ENCODE measurements at places on chromosomes 11 and 22.

- no peak for DNase-seq
Measured at GRCh38 chr22:44603767-44604166, 98.2 kb upstream of the PRR5 start.

DNA sequence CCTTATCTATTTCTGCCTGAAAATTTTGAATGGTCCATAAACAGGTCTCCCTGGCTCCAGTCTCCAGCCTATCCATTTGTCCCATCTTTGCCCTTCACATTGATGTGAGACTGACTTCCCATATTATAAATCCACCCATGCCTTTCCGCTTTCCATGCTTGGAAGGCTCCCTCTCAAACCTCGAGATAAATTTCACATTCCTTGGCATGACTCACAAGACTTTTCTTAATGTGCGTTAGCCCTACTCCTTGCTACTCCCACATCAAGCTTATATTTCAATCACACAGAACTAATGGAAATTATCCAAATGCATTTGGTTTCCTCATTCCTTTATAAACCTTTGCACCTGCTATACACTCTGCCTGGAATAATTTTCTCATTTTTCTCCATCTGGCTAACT, 163.7 kb upstream of the NTM start:
- DNase-seq: no peak

DNA sequence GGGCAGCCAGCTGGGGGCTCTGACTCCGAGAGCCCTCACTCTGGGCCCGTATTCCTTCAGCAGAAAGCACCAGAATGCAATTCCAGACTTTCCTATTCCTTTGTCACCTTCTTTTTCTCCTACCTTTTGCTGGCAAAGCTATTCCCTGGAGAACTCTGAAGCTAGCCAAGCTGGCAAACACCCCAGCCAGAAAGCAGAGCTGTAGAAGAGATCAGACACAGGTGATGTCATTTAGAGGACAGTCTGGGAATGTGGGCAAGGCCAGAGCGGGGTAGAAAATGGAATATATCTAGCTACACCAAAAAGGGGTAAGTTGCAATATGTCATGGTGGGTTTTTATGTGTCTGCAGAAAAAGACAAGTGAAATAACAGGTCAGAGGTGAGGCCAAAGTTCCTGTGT, 205.1 kb downstream of the NXPE2 start:
- DNase-seq: no peak

GRCh38 chr22:44071781-44072326, 47.8 kb downstream of the PARVB start:
- DNase-seq: no peak

DNA sequence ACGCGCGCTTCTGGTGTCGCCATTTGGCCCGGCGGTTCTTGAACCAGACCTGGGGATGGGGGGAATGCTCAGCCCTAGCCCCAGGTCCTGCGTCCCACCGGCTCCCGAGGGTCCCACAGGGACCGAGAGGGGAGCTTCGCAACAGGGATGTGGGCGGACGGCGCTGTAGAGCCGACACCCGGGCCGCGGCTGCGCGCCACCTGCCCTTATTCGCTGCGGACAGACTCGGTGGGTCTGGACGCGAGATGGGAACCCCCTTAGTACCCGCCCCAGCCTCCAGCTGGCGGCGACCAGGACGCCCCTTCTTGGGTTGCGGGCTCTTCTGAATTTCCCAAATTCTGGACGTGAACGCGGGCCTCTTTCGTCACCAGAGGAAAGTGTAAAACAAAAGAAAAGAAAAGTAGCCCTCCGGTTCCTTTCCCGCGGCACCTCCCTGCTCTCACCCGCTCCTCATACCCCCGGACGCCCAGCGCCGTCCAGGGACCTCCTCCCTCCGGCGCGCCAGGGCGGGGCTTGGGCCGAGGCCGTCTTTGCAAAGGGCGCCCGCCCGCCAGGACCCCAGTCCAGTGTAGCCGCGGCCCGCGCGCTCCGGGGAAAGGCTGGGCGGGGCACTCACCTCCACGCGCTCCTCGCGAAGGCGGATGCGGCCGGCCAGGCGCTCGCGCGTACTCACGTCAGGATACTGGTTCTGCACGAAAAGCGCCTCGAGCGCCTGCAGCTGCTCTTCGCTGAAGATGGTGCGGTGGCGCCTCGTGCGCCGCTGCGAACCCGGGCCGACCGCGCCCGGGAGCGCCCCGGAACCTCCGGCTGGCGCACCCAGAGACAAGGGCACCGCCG, 827 bp downstream of the GSC2 start:
- no peak for DNase-seq

DNA sequence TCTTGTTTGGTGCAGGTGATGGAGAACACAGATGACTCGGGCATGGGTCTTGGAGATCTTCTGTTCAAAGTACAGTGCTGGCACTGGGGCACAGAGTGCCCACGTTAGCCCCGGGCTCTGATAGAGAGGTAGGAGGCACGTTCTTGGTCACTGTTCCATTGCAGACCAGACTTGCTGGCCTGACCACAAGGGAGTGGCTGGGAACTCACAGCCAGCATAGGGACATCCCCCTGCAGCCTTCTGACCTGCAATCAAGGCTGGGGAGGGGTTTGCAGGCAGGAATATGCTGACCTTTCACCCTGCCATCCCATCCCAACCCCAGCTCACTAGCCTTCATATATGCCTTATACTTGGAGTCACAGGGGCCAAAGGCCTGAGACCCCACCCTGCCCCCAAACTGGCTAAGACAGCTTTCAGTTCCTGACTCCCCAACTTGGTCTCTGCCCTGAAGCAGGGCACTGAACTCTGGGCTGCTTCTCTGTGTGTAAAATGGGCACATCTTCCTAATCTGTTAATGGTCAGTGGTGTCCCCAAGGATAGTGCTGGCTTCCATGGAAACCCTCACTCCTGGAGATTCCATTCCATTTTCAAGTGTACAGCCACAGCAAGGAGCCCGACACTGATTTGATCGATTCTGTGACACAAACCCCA, 4.6 kb downstream of the MRPL49 start:
- DNase-seq: no peak

DNA sequence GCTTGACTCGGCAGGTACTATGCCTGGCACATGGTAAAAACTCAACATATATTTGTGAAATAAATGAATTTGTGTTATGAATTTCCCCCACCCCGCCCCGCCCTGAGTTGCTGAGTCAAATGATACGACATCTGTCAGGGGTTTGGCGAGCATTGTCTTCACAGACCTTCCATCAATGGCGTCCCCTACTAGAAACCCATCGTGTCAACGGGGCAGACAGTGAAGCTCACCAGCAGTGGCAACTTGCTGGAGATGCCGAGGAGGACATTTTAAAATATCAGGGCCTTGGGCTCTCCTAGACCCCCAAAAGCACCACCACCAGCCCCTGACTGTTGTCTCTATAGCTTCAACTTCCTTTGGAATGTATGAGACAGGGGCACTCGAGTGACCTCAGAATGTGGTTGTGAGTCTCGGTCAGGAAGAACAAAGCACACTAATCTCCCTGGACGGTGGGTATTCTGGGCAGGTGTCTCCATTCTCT, 761 bp upstream of the NXF1 start:
- DNase-seq: no peak

- DNase-seq: no peak
Measured at GRCh38 chr11:2109541-2110019, 29.6 kb downstream of the IGF2 start.

GRCh38 chr22:26428515-26429457, at the start of gene ASPHD2:
Gene ASPHD2 (plus strand): TSS chr22:26429260. CDS start chr22:26433616, 4,356 bp downstream.
- DNase-seq: peak; percentile 62

- DNase-seq: no peak
Measured at GRCh38 chr11:75560644-75561043, 1.4 kb upstream of the SERPINH1 start.

DNA sequence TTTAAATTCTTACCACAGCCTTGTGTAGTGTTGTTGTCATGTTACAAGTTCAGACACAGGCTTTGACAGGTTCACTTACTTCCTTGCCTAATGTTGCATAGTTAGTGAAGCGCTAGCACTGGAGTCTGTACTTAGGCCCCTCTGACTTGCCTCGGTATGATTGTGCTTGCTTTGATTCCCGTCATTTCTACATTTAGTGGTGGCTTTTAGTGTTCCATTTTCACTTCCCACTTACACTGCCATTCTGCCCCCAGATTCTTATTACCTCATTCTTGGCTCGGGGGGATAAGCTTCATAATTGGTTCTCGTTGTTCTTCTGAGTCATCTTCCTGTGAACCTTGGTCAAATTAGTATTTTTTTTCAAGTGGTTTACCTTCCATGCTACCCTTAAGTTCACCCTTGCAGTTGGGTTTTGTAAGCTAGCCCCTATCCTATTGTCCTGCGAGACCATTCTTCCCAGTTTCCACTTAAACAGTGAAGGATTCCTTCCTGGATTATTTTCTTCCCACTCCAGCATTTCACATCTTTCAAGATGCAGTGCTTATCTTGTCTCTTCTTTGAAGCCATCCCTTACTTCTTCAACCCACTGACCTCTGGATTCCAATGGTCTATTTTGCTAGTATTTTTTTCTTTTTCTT, 68.7 kb downstream of the DDX10 start:
- no peak for DNase-seq

DNA sequence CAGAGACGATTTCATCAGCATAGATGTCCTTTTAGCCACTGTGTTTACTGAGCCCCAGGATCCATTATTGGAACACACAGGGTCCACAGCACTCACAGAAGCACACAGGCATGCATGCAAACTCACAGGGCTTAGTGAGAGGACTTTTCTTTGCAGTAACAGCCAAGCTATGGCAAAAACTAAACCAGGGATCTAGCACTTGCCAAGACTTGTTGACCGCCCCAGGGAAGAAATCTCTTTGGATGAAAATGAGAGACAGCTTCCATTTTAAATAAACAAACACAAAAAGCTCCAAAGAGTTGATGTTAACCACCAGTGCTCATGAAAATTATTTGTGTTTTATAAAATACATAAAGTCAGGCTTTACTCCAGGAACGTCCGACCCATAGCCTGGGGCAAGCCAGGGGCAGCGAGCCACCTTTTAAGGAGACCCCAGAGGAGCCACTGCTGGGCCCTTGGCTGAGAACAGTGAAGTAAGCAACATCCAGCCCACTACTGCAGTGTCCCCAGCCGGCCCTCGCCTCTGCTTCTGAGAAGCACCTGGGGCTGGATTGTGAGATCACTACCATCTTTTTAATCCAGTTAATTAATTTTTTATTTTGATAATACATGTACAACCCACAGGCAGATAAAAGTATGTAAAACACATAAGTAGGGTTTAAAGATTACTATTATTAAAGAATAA, 22.0 kb upstream of the TFIP11 start:
- DNase-seq: peak; percentile 32

DNA sequence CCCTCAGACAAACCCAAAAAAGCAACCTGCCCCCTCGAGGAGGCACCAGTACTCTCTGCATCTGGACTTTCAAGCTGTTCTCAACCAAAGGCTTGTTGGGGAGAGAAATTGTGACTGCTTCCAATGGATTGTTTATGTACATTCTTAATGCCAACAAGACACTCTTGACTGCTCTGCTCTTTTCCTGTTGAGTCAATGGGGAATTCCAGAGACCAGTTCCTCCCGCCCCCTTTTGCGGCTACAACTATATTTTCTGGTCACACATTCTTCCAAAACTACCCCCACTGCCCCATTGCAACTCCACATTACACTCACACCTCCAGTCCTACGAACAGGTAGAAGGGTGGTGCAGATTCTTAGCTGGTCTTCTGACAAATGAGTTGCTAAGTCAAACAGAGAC, 187.0 kb downstream of the DSCAML1 start:
- no peak for DNase-seq

DNA sequence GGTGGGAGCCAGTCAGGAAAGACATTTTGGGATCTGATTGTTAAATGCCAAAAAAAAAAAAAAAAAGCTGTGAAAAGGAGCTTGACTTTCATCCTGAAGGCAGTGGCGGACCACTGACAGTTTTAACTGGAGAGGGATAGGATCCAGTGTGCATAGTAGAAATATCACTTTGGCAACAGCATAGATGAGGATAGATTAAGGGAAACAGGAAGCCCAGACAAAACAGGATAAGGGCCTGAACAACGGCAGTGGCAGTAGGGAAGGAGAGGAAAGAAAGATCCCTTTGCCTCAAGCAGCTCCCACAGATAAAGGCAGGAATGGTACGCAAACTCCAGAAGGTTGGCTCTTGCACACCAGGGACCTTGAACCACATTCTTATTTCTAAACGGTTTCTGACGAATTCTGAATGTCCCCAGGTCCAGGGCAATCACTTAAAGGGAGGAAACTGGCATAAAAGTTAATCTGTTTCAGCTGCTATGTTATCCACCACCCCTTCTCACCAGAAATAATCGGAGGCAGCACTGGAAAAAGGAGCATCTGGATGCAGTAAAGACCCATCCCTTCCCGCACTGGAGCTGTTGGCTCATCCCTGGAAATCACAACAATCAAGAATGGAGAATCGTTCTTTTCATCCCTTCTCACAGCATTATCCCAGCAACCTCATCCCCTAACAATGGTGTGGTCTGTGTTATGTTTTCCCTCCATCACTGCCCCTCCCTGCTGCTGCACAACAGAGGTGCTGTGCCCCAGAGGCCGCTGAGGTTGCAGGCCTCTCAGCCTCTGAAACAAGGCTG, 99.1 kb downstream of the GAB2 start:
- no peak for DNase-seq

DNA sequence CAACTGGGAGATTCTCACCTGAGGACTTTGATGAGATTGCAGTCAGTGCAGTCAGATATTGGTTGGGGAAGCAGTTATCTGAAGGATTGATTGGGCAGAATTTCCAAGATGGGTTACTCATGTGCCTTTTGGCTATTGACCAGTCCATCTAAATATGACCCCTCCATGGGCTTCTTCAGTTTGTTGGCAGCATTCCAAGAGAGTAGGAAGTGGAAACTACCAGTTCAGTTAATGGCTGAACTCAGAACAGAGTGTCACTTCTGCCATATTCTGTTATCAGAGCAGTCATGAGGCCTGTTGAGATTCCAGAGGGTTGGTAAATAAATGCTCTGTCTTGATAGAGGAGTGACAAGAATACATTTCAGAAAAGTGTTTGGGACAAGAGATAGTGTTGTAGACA, 71.0 kb downstream of the CYP2R1 start:
- no peak for DNase-seq

- DNase-seq: no peak
Measured at GRCh38 chr22:40077646-40078016, 82.9 kb downstream of the FAM83F start.

Data from T47D (cell line).